ENCODE measurements at places on chromosomes 16 and 17.

GRCh38 chr17:79781736-79782575, 4.0 kb downstream of the CBX2 start:
- no peak for DNase-seq

GRCh38 chr17:2157081-2157480, 102.2 kb downstream of the HIC1 start:
- no peak for DNase-seq

GRCh38 chr16:23510164-23510914, at the start of gene GGA2:
Gene GGA2, minus strand, starts transcription at chr16:23510494. Its CDS starts 83 bp downstream, at chr16:23510411.
- DNase-seq = peak; percentile 94

- DNase-seq = no peak
Measured at GRCh38 chr17:42334677-42335076, 46.4 kb downstream of the STAT5A start.

GRCh38 chr17:12866244-12866643, 76.9 kb downstream of the ARHGAP44 start:
- peak; percentile 3 for DNase-seq
